ENCODE measurements at places on chromosomes 7 and 10. TPM values are rescaled to one million over a fixed set of nuclear protein-coding genes. Genes with fewer than 3 reads are reported as not detected.

The PNLIPRP3 gene
- total RNA-seq: 0.06 TPM

DNA sequence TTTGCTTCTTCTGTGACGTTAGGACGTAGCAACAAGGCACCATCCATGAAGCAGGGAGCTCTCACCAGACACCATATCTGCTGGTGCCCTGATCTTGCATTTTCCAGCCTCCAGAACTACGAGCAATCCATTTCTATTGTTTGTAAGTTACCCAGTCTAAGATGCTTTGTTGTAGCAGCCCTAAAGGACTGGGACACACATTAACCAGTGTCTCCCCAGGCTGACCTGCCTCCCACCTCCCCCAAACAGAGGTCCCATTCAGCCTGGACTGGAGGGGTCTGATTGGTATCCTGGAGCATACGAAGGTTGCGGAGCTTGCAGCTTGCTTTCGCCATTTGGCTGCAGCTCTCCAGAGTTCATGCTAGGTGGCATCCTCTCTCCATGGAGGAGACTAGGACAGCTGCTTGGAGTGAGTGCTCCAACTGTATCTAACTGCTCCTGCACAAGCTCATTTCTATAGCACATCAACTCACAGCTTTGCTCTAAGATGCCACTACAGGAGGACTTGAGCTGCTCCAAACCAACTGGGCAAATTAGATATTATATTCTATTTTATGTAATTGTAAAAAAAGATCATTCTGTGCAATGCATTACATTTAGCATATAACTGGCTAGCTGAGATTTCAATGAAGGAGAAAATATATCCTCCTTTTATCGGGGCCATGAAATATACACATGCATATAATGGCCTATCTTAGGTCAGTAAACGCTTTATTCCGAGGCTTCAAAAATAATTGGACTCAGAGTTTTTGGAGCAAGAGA, 8.0 kb upstream of the GRK5 start:
- peak; percentile 75 for DNase-seq

DNA sequence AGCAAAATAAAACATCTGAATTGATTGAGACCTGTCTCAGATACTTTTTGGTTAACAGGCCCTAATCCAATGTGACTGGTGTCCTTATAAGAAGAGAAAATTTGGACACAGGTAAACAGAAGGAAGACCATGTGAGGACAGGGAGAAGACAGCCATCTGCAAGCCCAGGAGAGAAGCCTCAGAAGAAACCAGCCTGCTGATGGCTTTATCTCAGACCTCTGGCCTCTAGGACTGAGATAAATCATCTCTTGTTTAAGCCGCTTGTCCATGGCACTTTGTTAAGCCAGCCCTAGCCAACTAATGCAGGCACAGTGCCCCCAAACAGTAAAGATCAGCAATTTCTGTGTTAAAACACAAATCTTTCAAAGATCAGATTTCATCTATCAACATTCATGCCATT, 41.8 kb upstream of the FIGNL1 start:
- DNase-seq: no peak

- DNase-seq: peak; percentile 32
Observed at GRCh38 chr7:132764762-132765161, 188.5 kb upstream of the PLXNA4 start.

The RET gene
- not detected for total RNA-seq

The CPVL gene
- total RNA-seq: 0.06 TPM

The SEC61G gene
- 2,585 TPM for total RNA-seq

- DNase-seq: no peak
Observed at GRCh38 chr10:69452676-69453415, 1.6 kb downstream of the TSPAN15 start.

DNA sequence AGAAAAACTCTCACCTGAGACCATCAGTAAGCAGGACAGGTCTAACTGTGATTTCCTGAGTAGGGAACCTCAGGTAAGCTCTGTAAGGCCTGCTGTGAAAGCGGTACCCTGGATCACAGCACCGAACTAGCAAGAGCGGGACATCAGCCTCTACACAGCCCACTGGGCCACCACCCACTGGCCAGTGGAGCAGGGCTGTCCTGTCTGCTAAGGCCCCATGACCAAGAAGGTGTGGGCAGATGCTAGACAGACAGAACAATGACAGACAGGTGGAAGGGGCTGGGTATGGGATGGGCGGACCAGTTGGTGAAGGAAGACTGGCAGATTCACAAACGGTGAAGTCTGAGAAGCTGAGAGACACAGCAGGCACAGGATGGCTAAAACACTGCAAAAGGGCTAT, 79.4 kb upstream of the DDC start:
- no peak for DNase-seq

Measured in LHCN-M2 (cell line).